ENCODE measurements at places on chromosomes 2 and 18.
A peak's percentile ranks its signal among the peaks of the same experiment; 100 is the strongest.

DNA sequence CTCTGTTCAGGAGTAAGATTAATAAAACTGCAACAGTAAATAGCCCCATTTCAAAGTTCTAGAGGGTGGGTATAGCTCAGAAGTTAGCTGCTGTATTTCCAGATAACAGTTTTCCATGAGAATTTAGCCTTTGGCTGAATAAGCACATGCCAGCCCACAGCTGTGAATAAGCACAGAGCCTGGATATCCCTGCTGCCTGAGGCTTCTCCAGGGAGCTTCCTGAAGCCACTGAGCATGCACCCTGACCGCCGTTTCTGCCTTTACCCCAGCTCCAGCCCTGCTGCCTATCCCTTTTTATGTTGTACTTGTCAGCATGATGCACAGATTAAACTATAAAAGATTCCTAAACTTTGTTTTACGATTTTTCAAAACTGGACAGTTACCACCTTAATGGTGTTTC is 85.3 kb downstream of the FEZ2 start:
- no peak for DNase-seq

DNA sequence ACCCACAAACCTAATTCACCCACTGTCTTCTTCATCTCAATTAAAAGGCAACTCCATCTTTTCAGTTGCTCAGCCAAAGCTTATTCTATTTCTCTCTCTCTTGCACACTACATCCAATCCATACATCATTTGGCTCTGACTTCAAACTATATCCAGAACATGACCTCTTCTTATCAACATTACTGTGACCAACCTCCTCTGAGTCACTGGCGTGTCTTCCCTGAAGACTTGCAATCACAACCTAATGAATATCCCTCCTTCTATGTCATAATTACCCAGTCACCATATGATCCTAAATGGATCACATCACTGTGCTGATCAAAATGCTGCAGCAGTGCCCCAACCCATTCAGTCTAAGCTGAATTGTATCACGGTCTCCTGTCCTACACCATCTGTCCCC is 22.6 kb upstream of the SULT1C3 start:
- DNase-seq = no peak

- DNase-seq = no peak
Measured at GRCh38 chr18:9285604-9286003, 49.0 kb upstream of the TWSG1 start.

GRCh38 chr2:54957321-54957999 is 92.8 kb downstream of the RTN4 start:
- DNase-seq = no peak

GRCh38 chr2:227577555-227577954 is 21.1 kb upstream of the SCYGR2 start:
- DNase-seq = peak; percentile 49

GRCh38 chr2:6863792-6864191 is 1.9 kb downstream of the CMPK2 start:
- DNase-seq = no peak

DNA sequence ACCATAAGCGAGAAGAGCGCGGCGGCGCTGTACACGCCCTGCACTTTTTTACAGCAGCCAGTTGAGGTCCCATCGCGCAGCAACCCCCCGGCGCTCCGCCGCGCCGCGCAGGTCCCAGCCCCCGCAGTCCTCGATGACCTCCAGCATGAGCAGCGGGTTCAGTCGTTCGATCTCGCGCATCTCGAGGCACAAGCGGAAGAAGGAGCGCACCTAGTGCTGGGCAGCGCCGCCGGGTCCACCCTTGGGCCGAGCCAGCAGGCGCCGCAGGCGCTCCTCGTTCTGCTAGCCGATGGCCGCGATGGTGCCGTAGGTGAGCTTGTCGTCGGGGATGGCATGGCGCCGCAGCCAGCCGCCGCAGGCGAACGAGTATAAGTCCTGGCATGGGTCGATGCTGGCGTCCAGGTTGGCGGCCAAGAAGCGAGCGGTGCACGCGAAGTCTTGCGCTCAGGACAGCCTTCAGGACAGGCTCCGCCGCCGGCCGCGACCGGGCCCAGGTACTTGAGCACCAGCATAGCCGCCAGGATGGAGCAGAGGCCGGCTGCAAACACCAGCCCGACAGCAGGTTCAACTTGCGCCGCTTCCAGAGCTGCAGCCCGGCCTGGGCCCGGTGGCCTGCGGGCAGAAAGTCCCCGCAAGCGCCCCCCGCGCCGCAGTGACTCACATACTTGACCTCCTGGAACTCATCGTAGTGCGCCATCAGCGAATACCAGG is 8.3 kb downstream of the ALPP start:
- DNase-seq = no peak

DNA sequence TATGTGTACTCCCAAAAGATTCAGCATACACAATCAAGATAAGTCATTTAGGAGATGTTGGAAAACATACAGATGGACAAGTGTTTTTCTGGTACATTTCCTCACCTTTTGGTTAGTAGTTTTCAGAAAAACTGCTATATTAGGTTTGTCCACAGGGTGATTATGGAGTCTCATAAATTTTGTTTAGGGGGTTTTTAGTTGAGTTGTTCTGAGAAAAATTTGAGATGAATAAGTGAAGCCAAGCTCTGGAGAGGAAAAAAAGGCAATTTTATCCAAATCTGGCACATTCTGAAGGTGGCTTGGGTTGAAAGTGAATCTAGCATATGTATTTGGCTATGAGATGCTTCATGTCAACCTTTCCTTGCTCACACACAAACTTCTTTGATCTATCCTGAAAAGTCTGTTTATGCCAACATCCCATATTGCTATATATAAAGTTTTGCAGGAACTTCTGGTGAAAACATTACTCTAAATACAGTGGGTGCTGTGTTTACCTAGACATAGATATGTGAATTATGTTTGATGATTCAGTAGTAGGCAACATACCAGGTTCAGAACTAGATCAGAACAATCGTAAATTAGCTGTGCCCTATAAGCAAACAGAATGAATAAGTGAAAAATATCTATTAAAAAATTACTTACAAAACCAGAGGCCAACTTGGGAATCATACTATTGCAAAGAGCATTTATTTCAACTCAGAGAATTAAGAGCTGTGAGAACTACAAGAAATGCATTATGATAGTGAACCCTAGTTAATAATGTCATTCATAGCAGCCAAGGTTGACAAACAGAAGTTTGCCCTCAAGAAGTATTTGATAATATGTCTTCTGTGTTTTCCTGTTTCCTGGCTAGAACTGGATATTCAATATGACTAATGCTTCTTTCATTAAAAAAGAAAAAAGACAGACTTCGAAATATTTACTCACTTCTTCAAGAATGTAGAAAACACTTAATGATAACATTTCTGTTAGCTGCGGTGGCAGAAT is 552.0 kb downstream of the IRS1 start:
- DNase-seq = no peak

DNA sequence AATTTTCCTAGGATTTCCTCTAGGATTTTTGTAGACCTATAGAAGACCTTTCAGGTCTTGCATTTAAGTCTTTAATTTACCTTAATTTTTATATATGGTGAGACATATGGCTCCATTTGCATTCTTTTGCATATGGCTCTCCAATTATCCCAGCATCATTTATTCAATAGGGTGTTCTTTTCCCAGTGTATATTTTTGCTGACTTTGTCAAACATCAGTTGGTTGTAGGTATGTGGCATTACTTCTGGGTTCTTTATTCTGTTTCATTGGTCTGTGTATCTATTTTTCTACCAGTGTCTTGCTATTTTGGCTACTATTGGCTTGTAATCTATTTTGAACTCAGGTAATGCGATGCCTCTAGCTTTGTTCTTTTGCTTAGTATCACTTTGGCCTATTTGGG is 239.8 kb upstream of the CNTNAP5 start:
- no peak for DNase-seq

DNA sequence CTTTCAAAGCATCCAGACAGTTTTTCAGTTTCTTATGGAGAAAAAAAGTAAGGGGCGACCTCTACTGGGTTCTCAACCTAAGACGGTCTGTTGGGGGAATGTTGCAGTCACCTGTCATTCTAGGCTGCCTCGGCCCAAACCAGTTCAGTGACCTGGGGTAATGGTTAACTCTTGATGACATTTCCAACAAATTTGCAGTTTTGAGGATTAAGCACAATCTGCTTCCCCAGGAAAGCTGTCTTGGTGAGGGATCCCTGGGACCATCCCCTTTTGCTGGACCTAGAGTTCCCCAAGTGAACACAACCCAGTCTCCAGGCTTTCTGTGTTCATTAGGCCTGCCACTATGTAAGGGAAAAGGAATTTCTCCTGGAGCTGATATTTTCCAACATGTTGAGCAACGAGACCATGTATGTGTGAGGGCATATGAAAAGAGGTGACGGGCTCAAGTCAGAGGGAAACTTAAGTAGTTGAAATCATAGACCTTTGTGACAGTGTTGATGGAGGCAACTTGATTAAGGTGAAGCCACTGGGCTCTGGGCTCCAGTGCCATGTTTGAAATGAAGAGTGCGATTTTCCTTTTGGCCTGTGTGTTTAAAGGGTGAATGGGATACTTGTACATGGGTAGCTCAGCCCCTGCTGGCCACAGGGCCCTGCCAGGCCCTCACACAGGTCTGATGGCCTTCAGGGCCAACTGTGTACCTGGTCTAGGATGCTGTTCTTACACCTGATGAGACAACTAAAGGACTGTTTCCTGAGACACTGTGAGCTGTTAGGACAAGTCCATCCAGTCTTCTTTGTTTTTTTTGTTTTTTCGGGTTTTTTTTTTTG is 27.0 kb downstream of the FOSL2 start:
- DNase-seq = no peak

- no peak for DNase-seq
Measured at GRCh38 chr2:99771681-99772333, 282.0 kb upstream of the REV1 start.

GRCh38 chr2:69966496-69966895 is 5.1 kb upstream of the ASPRV1 start:
- no peak for DNase-seq

GRCh38 chr2:33589444-33589843 is 9.7 kb downstream of the FAM98A start:
- no peak for DNase-seq

DNA sequence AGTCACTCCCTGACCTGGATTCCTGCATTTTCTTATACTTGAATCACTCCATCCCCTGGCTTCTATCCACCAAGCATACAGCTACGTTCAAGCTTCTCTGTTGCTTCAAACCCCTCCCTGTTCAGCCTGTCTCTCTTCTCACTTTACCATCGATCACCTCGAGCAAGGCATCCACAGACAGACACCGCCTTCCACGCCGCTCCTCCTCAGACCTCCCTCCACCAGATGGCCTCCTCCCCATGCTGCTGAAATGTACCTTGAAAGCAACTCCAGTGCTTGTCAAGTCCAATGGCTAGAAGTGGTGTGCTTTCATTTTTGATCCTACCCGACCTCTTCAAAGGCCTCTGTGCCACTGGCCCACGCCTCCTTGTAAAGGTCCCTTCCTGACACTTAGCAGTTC is 131.3 kb upstream of the ACAA2 start:
- no peak for DNase-seq

DNA sequence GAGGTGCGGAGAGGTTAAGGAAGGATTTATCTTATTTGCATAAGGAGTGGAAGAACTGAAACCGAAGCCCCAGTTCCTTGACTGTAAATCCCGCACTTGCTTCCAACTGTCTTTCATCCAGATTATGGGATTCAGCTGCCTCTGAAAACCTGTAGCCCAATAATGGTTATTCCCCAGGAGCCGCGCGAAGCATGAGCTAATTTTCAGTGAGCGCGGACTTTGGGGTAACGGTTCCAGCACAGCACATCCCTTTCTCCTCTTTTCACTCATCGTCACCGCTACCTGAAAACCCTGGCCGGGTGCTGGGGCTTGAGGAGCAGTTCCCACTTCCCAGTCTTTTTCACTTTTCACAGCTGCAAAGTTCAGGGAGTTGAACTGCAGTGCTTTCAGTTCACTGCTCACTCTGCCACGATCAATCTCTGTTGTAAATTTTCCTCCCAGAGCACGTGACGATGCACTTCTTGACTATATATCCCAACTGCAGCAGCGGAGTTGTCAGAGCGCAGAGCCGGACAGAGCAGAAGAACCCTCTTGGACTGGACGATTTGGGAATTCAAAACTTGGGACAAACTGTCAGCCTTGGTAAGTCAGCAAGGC is at the start of gene KCNE4:
Gene KCNE4 (plus strand): TSS at position 498 of the 597 bp plus-strand sequence. CDS start 641 bp downstream, outside the sequence.
- DNase-seq = no peak

DNA sequence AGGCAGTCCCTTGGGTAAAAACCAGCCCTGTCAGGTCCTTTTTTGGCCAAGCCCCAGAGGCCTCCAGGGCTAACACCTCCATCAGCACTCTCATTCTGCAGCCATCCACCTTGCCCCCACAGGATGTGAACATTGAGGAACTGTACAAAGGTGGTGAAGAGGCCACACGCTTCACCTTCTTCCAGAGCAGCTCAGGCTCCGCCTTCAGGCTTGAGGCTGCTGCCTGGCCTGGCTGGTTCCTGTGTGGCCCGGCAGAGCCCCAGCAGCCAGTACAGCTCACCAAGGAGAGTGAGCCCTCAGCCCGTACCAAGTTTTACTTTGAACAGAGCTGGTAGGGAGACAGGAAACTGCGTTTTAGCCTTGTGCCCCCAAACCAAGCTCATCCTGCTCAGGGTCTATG is 7.3 kb downstream of the IL1F10 start:
- DNase-seq = no peak

- no peak for DNase-seq
Measured at GRCh38 chr2:154161286-154161685, 289.6 kb downstream of the GALNT13 start.

DNA sequence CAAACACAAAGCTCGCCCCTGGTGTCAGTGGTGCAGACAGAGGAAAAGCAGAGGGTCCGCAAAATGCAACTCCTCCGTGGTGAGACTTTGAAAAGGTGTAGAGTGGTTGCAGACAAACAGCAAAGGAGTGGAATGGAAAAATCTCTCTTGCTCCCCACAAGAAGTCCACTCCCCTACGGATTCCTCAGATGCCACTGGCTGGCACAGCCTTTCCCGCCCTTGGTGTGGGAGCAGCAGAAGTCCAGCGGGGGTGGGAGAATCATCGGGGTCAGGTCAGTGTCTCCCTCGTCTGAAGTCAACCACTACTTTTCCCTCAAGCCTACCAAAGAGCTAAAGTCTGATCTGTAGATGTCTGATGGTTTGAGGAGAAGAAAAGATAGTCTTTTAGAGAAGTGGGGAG is 22.3 kb upstream of the B3GNT7 start:
- DNase-seq = no peak

DNA sequence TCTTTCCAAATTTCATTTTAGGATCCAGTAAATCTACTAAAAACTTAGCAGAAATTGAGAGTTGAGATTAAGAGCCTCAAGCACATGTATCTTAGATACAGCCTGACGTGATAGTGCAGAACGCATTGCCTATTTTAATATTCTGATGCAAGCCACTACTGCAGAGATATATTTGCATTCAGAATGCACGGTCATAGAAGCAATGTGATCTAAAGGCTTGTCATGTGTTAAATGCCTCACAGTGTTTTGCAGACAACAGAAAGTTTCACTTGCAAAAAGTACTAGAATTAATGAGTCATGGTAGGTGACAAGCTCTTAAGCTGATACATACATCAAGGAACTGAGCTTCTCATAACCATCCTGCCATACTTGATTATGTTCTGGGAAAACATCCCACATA is 886.7 kb upstream of the CHAC2 start:
- no peak for DNase-seq

GRCh38 chr2:145690183-145690778 is 1170.4 kb upstream of the ZEB2 start:
- no peak for DNase-seq
